ENCODE measurements at places on chromosomes 6 and 20.

DNA sequence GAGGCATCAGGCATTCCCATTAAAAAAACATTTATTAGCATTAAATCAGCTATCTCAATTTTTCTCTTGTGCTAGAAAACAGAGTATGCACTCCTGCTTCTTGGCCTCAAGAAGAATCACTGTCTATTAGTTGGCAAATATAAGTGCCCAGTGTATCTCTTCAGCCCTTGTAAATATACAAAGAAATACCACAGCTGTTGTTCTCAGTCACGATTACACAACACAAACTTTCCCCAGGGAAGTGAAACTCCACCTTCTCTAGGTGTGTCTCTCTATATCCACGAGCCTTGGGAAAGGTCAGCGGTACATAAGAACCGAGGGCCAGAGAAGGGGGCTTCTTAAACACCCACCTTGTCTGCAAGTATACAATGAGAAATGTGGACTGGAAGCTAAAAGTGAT is 194.7 kb downstream of the PKHD1 start:
- DNase-seq = no peak

- peak; percentile 78 for DNase-seq
Observed at GRCh38 chr20:8131598-8132483, at the start of gene PLCB1. TSS of gene PLCB1 (plus strand) at chr20:8132266. CDS start at chr20:8132652, 386 bp downstream.

DNA sequence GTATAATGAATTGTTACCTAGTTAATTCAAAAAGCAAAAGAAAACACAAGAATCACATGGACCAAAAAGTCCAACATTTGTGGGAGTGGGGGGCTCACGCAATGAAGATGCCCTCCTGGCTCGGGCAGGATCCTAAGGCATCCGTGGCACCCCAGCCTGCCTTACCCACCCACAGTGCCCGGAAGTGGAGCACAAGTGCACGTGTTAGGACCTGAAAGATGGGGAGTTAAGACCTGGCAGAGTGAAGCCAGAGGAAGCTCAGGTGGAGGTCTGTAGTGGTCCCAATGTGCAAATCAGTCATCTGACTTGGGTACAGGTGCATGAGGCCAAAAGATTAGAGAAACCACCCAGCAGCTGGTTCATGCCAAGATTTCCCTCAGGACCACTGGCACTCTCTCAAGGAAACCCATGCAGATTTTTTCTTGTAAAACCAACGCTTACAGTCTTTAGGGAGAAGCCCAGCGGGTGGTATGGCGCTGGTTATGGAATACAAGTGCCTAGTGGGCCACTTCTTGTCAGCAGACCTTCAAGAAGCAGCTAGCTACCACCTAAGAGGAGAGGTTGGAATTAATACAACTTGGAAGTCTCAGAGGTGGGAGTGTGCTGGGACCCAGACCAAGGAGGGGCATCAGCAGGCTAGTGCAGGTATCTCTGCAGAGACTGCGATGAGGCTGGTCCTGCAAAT is 42.1 kb downstream of the BFSP1 start:
- DNase-seq = no peak

DNA sequence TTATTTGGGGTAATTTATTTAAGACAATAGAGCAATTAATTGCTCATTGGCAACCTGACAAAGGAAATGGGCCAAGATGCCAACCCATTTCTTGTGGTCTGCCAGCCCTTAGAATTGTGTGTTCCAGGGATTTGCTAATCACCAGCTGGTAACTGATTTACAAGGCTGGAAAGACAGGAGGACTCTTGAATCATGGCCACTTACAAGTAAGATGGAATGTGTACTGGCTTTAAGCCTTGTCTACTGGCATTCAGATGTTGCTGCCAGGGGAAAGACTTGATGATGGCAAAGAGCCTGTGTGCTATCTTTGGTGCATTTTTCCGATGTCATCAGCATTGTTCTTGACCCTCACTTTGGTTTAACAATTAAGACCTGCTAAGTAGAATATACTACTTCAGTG is 91.0 kb downstream of the BCKDHB start:
- DNase-seq = no peak

GRCh38 chr6:1739220-1739619 is 129.5 kb downstream of the FOXC1 start:
- DNase-seq = no peak

DNA sequence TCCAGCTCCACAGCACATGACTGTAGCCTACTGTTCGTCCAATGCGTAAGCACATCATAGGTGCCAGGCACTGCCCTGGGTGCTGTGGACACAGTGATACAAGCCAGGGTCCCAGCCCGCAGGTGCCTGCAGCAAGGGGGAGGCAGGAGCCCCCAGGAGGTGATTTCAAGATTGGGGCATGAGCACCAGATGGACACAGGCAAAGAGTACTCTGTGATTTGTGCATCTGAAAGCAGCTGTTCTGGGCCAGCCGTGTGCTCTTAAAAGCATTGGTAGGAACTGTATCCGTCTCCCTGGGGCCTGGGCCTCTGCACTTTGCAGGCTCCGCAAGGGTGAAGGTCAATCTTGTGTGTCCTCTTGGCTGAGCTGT is 149.8 kb downstream of the SYCP2 start:
- DNase-seq = no peak

DNA sequence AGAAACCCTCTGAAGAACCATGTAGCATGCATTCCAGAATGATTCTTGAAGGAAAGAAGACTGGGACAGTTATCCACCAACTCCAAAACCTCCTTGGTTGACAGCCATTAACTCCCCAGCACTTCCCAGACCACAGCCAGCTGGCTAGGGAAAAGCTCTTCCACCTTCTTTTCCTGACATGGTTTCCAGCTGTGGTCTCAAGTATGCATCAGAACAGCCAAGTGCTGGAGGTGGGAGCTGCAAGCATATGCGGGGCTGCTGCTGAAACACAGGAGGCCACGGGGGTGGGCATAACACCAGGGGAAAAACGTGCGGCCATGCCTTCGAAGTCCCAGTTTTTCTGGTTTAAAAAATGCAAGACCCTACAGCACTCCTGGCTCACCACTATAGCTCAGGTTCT is 108.0 kb upstream of the FAM184A start:
- DNase-seq = no peak

DNA sequence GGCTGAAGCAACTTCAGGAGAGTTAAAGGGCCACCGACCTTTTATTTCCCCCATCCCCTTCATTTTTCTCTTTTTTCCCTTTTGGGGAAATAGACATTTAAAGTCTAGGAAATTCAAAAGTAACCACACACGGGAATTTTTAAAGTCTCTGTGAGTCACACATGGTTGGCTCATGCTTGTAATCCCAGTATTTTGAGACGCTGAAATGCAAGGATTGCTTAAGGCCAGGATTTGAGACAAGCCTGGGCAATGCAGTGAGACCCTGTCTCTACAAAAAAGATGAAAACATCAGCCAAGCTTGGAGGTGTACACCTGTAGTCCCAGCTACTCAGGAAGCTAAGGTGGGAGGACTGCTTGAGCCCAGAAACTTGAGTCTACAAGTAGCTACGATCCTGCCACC is 34.2 kb downstream of the KATNA1 start:
- DNase-seq = no peak

DNA sequence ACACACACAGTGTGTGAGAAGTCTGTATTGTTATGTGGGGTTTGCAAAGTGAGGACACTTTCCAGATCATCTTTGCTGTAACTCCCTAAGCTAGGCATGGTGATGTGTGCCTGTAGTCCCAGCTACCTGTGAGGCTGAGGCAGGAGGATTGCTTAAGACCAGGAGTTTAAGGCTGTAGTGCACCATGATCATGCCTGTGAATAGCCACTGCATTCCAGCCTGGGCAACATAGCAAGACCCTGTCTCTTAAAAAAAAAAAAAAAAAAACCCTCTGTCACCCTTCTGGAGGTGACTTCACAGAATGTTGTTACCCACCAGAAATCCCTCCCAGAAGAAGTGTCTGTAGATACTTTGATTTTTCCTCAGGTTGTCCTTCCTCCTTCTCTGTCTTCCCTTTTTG is 14.9 kb downstream of the CASS4 start:
- DNase-seq = no peak

GRCh38 chr6:18141805-18142590 is 12.9 kb downstream of the TPMT start:
- DNase-seq = no peak

DNA sequence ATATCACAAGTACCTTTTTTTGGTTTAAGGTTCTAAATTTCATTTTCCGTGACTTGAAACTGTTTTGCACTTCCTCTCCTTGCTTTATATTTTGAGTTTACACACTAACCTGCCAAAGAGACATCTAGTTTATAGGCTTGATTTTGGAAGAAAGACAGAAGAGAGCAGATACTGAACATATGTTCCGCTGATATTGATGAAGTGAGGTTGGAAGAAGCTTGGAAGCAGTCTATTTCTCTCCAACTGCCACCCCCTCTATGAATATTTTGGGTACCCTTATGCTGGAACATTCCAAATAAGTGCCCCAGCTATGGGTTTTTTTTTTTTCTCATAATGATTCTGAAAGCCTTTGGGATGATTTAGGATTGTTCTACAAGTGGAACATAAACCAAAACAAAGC is 150.6 kb downstream of the LAMA2 start:
- DNase-seq = no peak

- DNase-seq = no peak
Observed at GRCh38 chr6:84877515-84878210, 113.3 kb upstream of the TBX18 start.

GRCh38 chr20:17210983-17211382 is 15.9 kb upstream of the PCSK2 start:
- no peak for DNase-seq

DNA sequence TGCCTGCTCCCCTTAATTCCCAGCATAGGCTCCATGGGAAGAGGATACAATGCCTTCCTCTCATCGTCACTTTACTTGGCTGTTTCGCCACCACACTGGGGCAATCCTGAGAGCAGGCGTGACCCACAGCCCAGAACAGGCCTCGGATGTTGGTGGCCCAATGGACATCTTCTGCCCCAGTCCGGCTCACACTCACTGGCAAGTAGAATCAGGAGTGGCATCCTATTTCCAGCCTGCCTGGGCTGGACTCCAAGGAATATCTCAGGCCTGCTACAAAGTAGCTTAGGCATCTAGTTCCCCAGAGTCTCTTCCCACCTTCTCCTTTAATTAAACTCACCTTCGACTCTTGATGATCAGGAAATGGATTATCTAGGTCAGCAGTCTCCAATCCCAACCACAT is 110.5 kb downstream of the LRFN2 start:
- DNase-seq = no peak

DNA sequence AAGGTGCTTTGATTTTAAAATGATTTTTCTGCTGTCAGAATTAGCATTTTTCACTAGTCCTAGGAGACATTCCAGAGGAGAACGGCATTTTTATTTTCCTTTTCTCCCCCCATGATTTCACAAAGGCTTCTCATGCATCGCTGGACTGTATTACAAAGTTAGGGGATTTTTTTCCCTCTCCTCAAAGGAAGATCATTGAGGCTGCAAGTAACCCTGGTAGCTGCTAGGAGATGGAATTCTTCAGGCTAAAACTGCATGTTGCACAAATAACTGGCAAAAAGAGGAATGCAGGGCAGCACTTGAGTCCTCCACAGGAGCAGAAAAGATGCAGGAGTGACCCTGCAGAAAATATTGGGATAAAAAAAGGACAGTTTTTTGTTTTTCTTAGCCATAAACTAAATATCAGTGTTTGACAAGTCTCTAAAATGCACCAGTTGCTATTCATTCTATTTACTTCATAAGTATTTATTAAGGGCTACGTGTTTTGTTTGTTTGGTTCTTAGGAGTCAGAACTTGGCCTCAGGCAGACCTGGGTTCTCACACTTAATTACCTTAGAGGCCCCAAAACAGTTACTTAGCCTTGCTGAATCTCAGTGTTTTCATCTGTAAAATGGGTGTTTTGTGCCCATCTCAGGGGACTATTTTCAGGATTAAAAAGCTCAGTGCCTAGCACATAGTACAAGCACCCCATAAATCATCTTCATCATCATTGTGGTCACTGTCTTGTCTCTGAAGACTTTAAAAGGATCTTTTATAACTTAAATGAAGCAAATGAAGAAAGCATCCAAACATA is 144.5 kb upstream of the ID4 start:
- no peak for DNase-seq

All from bone marrow (tissue), 2 donors.